Subcutaneous preadipocyte (primary cell): ENCODE measurements at places on chromosomes 3 and 15. TPM values are rescaled to one million over a fixed set of nuclear protein-coding genes. Genes with fewer than 3 reads are reported as not detected.

CHD2 gene
- total RNA-seq: 65.8 and 68.8 TPM in 2 replicates

MUC4 gene
- total RNA-seq: not detected in 2 replicates

TIMMDC1 gene
- 54.0 and 57.1 TPM in 2 replicates for total RNA-seq

GOLGA6B gene
- not detected in 2 replicates for total RNA-seq

FRMD5 gene
- total RNA-seq: under 0.01 and 0.20 TPM in 2 replicates

CHMP2B gene
- 23.5 and 24.8 TPM in 2 replicates for total RNA-seq
